T1000 (cell line): ENCODE measurements at places on chromosomes 5 and 9.

- DNase-seq = no peak
Measured at GRCh38 chr5:92409134-92409533, 1026.0 kb upstream of the ARRDC3 start.

- no peak for DNase-seq
Measured at GRCh38 chr5:861442-862366, 10.9 kb upstream of the ZDHHC11 start.

GRCh38 chr5:173010021-173010420 is 26.4 kb downstream of the ATP6V0E1 start:
- DNase-seq = no peak

DNA sequence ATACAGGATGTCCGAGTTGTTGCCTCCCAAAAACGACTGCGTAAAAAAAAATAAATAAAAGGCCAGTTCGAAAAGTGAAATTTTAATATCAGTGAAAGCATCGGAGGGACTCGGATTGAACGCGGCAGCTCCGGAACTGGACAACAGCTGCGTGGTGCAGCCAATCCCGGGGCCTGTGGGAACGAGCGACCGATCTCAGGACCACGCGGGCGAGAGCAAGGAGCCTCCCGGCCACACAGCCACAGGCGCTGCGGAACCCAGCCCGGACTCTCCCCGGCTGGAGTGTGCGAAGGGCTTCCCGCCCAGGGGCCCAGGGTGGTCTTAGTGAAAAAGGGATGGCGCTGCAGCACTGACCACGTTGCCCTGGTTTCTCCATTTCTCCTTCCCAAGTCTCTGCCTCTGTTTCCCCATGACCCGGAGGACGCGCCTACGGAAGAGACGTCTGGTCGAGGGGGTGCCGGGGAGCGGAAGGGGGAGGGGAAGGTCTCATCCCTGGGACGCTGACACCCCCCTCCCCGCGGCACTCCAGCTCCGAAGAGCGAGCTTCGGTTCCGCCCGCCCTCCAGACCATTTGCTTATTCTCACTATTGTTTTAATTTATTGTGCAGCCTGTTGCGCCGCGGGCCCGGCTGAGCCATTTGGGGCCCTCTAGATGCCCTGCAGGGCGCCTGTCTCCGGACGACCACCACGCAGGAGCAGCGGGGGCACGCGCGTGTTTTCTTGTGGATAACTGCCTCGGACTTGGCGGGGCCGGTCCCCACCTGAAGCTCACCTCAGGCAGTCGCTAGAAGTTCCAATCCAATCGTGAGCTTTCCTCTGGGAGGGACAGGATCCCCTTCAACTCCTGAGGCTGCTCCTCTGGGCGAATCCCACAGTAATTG is 303.0 kb downstream of the PARP8 start:
- no peak for DNase-seq

DNA sequence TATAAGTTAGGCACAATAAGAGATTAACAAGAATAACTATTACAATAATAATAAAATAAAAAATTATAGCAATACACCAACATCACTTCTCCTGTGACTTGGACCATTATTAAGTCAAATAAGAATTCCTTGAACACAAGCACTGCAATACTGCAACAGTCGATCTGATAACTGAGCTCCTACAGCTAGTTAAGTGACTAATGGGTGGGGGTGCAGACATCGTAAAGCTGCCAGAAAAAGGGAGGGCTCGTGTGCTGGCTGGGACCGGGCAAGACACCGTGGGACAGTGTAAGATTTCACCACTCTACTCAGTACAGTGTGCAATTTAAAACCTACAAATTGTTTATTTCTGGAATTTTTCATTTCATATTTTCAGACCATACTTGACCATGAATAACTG is 78.8 kb downstream of the SNX24 start:
- no peak for DNase-seq
